ENCODE measurements at places on chromosomes 13 and 19.
A peak's percentile ranks its signal among the peaks of the same experiment; 100 is the strongest.

GRCh38 chr19:10338940-10339339, 484 bp downstream of the ICAM3 start:
- no peak for DNase-seq

DNA sequence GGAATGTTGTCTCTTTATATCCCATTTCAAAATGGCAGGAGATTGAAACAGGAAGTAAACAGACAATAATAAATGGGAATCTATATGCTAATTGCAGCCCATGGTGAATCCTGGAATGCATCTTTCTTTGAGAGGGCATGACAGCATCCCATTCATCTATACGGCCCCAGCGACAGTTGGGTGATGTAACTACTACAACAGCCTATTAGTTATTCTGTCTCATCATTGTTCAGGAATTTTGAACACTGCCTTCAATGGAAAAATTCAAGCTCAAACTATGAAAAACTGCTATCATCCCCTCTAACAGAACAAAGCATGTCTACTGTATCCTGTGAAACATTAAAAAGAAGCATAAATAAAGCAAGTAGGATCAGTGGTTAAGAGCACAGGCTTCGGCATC, 262.1 kb downstream of the DCT start:
- peak; percentile 8 for DNase-seq

- no peak for DNase-seq
Observed at GRCh38 chr13:111347438-111347837, 27.0 kb downstream of the TEX29 start.

- DNase-seq = no peak
Observed at GRCh38 chr13:73000027-73000674, 58.7 kb upstream of the KLF5 start.

DNA sequence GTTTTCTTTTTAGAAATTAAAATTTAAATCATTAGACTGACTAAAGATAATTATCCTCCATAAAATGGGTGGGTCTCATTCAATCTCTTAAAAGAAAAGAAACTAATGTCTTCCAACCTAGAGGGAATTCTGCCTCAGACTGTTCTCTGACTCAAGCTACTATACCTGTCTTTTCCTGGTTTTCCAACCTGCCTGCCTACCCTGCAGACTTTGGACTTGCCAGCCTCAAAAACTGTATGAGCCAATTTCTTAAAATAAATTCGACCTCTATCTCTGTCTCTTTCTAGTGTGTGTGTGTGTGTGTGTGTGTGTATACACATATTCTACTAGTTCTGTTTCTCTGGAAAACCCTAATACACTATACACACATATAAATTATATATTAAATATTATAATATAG, 847.3 kb downstream of the PCDH17 start:
- DNase-seq = no peak

GRCh38 chr13:112572366-112572765, 15.6 kb downstream of the TUBGCP3 start:
- DNase-seq = no peak

DNA sequence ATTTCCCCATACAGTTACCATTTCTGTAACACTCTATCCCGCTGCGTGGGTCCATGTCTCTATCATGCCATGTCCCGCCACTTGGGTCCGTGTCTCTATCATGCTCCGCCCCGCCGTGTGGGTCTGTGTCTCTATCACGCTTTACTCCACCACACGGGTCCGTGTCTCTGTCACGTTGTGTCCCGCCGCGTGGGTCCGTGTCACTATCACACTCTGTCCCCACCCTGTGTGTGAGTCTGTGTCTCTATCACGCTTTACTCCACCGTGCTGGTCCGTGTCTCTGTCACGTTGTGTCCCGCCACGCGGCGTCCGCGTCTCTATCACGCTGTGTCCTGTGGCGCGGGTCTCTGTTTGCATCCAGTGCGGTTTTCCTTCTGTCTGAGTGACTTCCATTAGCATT, 11.6 kb downstream of the ADPRHL1 start:
- no peak for DNase-seq

DNA sequence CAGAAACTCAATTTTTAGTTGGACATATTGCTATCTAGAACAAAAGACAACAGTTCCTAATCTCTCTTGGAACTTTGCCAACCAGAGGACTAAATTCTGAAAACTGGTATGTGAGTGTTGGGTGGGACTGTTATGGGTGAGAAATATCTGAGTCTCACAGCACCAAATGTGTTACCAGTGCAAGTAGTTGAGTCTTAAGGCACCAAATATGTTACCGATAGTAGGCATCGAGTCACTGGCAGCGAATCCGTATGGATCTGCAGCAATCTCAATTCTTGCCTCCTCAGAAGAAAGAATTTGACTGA, 575.2 kb downstream of the DACH1 start:
- no peak for DNase-seq

DNA sequence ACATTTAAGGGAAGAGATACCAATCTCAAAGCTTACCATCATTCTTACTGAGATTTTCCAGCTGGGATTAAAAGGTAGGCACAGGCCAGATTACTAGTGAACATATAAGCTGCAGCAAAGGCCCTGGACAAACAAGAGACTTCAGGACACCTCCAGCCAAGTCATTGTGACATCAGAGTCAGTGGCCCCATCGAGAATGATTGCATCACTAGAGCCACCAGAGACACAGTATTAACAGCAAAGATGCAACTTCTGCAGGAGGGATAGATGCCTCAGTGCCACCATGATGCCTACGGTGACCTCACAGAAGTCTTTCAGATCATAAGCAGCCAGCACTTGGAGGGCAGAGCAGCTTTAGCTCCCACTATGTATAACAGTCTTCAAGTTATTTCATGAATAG, 8.6 kb downstream of the RUBCNL start:
- no peak for DNase-seq

GRCh38 chr19:35293363-35293739, 1.4 kb downstream of the MAG start:
- DNase-seq = no peak

- peak; percentile 13 for DNase-seq
Observed at GRCh38 chr13:21402586-21403307, 56.4 kb downstream of the ZDHHC20 start.

DNA sequence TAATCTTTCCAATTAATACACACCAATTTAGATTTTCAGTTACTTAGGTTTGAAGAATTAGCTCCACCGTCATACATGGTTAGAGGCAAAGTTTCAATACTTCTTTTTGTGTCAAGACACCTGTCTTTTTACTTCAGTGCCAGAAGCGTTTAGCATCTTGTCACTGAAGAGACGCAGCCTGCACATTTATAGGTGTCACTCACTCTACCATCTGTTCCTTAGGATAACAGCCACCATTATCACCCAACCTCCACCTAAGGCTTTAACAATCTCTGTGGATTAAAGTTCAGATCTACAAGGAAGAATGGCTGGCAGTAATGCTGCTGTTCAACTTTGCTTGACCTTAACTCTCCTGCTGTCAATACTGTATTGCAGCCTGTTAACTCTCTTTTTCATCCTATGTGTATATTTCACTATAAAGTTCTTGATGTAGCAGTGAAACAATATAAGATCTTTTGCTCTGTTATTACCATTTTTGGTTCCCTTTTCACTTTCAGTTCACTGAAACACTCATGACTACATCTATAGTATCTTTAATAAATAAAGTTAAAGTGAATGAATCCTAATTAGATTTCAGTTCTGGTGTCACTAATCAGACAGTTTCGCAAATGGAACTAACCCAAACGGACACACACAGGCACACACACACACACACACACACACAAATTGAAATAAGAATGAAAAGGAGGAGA, 435.6 kb downstream of the PCDH9 start:
- no peak for DNase-seq

DNA sequence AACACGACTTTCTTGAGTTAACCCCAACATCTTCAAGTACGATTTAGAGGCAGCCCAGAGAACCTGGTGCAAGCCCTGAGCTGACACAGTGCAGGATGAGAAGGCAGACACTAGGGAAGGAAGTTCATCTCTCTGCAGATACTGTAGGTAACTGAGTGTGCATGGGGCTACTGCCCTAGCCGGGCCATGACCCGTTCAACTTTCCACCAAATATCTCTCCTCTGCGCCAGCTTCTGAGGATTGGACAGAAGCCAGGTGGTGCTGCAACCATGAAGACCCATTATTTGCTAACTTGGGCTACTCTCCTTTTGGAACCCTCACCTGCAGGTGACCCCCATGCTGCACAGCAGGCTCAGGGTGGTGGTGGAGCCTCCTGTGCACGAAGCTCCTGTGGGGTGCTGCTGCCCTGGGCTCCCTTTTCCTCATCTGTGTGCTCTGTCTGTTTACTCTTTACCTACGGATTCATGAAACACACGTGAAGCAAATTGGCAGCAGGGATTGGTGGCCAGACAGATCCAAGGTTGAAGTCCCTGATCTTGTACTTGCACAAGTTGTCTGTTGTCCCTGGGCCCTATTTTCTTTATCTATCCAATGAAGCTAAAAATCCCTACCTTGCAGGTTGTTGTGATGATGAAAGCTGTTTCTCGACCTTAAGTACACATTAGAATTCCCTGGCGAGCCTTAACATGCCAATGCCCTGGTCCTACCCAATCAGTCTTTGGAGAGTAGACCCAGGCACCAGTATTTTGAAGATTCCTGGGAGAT, 227.8 kb downstream of the LACC1 start:
- DNase-seq = no peak

- DNase-seq = no peak
Observed at GRCh38 chr19:53775524-53775923, 48.6 kb downstream of the NLRP12 start.

DNA sequence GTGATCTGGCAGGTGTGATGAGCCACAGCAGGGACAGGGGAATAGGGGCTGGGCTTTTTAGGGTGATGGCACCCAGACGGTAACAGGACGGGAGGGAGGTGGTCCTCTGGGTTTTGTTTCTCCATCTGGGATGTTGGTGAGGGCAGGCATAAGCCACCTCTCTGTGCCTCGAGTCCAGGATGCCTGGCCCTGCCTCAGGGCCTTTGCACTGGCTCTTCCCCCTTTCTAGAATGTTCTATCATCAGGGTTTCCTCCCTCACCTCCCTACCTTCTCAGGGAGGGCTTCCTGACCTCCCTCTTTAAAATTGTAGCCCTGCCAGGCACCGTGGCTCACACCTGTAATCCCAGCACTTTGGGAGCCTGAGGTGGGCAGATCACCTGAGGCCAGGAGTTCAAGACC, 6.6 kb downstream of the CERS4 start:
- DNase-seq = no peak

DNA sequence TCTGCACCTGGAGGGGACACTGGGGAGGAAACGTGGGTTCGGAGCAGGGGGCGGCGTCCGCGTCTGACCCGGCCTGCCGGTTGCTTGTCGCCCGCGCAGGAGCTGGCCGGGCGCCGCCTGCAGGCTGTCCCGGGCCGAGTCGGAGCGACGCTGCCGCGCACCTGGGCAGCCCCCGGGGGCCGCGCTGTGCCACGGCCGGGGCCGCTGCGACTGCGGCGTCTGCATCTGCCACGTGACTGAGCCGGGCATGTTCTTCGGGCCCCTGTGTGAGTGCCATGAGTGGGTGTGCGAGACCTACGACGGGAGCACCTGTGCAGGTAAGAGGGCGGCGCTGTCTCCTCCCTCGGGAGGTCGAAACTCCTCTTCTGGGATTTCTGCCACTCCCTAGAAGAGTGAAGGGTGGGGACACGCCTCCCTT, 1.3 kb downstream of the ITGBL1 start:
- DNase-seq = no peak

- no peak for DNase-seq
Observed at GRCh38 chr13:110309661-110310524, 2.8 kb downstream of the COL4A2 start.

DNA sequence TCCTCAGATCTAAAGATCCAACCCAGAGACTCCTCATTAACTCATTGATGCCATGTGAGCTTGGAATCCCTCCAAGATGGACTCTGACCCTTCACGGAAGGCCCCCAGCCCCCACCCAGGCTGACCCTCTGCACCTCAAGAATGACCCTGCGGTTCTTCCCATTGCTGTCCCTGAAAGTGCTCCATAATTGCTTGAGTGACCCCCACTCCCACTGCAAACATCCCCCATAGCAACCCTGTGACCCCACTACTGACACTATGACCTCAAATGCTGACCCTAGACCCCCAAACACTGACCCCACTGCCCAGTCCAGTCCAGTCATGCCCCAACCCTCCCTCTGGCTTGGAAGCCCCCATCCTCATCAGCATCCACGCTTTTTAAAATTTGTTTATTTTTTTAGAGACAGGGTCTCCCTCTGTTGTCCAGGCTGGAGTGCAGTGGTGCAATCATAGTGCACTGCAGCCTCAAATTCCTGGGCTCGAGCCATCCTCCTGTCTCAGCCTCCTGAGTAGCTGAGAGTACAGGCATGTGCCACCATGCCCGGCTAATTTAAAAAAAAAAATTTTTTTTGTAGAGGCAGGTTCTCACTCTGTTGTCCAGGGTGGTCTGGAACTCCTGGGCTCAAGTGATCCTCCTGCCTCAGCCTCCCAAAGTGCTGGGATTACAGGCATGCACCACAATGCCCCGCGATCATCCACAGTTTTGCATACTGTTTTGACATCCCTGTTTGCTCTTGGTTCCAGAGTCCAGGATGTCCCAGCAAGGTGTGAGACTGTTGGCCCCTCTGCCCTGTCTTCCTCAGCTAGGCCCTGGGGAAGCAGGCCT, 855 bp downstream of the LYL1 start:
- no peak for DNase-seq

GRCh38 chr19:43438291-43439031, 23.8 kb downstream of the TEX101 start:
- no peak for DNase-seq

DNA sequence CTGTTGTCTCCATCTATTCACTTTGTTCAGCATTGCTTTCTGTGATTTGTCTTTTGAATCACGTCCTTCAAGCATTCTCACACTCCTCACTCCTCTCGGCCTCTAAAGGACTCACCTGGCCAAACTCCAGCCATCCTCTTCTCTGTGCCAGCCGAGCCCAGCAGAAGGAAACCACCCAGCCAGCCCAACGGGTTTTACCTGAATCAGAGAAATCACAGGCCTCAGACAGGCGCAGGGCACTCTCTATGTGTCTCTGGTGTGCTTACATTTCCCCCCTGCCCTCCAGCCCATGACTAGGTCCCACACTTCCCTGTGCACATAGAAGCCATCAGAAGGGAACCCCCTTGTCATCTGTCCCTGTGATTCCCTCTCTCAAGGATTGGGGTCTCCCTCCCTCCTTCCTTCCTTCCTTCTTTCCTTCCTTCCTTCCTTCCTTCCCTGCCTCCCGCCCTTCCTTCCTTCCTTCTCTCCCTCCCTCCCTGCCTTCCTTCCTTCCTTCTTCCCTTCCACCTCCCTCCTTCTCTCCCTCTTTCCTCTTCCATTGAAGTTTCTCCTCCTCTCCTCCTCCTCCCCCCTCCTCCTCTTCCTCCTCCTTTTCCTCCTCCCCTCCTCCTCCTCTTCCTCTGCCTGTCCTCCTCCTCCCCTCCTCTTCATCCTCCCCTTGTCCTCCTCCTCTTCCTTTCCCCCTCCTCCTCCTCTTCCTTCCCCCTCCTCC, 8.8 kb upstream of the ZNF541 start:
- no peak for DNase-seq

- no peak for DNase-seq
Observed at GRCh38 chr13:95406176-95406575, 104.9 kb upstream of the ABCC4 start.
